ENCODE measurements at places on chromosomes 1 and 21.

DNA sequence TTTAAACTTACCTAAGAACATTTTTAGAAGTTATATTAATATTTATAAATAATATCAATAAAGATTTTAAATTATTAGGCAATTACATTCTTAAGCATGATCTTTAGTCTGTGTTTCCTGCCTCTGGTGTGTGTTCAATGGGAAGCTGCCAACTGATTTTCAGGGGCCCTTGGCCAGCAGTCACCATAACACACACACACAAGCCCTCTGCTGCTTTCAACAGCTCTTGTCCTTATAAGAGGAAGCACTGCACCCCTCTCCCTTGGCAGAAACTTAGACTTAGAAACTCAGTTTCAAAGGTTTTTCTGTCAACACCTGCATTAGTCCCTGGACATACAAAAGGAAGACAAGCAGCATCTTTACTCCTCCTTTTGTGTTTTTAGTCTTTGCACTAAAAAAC is 81.4 kb downstream of the VAV3 start:
- DNase-seq: no peak

DNA sequence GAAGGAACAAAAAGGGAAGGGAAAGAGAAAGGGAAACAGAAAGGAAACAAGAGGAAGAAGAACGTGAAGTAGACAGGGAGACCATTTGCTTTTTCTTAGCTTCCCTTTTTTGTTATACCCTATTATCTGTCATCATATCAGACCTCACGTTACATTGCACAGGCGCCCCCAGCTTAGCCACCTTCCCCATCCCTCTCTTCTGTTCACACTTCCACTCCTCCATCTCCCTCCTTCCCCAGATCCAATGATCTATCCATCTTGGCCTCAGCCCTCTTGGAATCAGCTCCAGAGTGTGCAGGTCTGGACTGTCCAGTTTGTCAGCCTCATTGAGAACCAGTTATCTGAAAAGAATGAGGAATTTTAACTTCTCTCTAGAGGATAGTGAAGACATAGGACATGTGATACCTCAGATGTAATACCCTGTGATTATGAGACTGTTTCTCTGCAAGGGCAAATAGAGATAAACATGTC is 101.1 kb upstream of the ERRFI1 start:
- DNase-seq: no peak

DNA sequence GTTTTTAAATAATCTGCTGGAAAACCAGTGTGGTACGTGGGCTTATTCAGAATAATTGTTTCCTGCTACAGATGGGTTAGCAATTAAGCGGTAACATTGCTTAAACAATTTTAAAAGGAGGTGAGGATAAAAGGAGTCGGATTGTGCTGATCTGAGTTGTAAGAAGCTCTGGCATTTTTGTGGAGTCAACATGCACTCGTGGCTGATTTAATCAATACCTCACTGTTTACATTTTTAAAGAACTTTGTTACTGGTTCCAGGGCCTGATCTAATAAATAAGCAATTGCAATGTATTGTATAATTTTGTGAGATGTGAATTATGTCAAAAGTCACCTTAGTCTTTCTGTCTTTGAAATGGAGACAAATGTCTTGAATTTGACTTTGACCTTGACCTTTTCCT is 474.0 kb downstream of the SETD4 start:
- DNase-seq: no peak

DNA sequence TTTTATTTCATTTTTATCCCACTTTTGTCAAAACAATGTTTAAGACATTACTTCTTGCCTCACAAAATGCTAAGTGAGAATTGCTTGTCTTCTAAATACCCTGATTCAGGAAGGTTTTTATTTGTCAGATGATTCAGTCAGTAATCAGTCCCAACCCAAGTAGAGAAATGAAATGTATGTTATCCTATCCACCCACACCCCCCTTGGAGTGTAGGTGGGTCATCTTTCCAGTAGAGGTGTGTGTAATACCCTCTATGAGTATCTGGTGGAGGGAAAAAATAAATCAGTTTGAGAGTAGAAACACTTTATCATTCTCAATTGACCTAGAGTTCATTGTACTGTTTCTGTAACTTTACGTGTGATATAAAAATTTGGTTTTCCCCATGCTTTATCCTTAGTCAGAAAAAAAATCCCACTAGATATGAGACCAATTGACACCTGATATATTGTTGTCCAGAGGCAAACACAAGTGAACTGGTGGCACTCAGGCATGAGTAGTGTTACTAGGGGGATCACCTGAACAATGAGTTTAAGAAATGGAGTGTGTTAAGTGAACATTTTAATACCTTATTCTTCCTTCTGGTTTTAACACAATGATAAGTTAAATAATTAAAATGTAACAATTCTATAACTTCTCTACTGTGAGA is 153.8 kb upstream of the C1orf105 start:
- DNase-seq: no peak

GRCh38 chr1:198318085-198318484 is 161.3 kb downstream of the NEK7 start:
- no peak for DNase-seq

GRCh38 chr1:46547481-46548383 is 3.7 kb downstream of the KNCN start:
- no peak for DNase-seq

- DNase-seq: no peak
Measured at GRCh38 chr1:20143318-20143717, 4.2 kb downstream of the PLA2G2F start.

DNA sequence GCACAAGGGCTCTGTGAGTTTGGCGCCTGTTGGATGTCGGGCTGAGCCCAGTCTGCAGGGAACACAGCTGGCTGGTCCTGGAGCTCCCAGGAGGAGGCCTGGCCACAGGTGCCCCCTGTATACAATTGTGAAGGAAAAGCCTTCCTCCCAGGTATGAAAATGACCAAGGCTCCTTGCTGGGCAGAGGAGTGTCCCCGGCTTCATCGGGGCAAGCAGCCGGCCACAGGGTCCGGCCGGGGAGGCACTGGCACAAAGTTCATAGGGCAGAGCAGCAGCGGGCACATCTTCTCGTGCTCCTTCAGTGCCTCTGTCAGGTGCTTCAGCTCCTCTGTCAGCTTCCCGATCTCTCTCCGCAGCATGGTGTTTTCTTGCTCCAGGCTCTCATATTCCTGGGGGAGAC is 13.0 kb downstream of the BATF3 start:
- no peak for DNase-seq

DNA sequence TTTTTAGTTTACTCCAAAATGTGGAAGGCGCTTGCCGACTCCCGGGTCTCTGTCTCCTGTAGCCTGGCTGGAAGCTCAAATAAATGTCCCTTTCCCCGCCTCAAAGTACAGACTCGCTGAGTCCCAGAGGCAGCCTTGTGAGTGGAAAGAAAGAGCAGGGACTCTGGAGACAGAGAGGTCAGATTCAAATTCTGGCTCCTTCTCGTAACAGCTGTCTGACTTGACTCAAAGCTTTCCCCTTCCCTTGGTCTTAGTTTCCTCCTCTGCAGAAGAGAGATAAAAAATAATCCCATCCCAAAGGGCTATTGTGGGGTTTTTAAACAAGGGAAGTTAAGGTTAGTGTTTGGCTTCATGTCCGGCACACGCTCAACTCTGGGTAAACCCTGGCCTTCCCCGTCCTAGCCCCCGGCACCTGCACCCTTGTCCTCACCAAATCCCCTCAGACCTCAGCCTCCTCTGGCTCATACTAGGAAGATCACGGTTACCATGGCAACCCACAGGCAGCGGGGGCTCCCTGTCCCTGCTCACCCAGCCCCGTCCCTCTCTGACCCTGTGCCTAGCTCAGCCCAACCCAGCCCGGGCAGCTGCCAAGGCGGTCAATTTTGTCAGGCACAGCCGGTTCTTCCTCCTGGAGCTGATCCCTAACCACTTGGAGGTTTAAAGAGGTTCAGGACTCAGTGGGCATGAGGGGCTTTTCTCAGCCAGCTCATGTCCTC is 49.2 kb upstream of the IGSF21 start:
- no peak for DNase-seq

DNA sequence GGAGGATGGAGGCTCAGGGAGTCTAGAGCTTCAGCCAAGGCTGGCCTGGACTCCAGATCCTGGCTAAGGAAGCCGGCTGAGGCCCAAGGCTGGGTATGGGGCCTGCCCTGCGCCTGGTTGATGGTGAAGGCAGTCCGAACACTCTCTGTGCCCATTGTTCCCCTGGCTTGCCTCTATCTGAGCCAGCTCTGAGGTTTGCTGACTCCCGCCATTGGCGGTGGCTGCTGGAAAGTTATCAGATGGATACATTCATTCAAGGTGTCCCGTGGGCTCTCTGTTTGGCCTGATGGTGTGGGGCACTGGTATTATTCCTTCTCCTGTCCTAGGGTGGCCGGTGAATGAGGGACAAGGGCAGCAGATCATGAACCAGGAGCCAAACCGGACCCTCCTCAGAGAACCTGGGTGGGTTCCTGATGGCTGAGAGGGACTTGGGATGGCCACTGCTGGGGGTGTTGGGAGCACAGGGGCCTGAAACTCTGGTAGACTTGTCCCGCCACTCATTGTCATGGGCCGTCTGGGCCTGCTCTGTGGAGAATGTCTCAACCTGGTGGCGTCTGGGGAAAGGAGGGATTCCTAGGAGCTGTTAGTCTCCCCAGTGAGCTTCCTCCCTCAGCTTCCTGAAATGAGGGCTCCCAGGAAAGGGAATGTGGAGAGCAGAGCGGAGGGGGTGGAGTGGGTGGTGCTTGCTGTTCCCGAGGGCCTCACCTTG is 22.2 kb downstream of the SLC26A9 start:
- no peak for DNase-seq

DNA sequence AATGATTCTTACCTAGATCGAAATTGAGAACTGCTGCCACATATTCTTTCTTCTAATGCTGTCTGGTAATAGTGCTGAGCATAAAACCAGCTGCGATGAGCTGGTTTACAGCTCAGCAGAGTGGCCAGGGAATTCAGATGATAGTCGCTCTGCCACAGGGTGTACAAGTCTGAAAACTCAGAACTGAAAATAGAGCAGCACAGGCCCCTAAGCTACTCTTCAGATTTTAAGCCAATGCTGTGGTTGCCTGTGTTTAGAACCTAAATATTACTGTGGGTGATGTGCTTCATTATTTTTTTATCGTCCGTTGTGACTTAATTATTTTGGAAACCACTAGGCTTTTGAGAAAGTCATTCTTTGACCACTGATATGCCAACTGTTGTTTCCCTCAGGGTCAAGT is 152.0 kb downstream of the ADGRL4 start:
- DNase-seq: no peak

GRCh38 chr1:228222548-228222947 is 14.7 kb downstream of the OBSCN start:
- no peak for DNase-seq

DNA sequence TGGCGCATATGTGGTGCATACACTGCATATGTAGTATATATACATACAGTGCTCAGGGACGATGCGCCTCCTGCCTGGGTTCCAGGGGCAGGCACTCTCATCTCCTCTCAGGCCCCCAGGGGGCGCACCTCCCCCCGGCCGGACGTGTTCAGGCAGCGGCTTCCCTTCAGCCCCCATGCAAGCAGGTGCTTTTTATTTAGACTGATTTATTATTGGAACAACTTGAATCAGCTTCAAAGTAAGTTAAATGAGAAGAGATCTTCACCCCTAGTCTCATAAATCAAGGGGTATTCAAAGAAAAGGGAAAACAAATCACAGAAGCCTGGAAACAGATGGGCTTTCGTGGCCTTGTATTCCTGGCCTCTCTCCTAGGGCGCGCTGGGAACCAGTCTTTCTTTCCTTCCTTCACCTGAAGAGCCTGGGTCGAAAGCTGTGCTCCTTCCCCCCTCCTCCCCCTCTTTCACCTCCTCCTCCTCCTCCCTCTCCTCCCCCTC is 64.6 kb downstream of the UBIAD1 start:
- DNase-seq: peak; percentile 74

- peak; percentile 29 for DNase-seq
Measured at GRCh38 chr1:1058921-1059493, 15.1 kb downstream of the RNF223 start.

DNA sequence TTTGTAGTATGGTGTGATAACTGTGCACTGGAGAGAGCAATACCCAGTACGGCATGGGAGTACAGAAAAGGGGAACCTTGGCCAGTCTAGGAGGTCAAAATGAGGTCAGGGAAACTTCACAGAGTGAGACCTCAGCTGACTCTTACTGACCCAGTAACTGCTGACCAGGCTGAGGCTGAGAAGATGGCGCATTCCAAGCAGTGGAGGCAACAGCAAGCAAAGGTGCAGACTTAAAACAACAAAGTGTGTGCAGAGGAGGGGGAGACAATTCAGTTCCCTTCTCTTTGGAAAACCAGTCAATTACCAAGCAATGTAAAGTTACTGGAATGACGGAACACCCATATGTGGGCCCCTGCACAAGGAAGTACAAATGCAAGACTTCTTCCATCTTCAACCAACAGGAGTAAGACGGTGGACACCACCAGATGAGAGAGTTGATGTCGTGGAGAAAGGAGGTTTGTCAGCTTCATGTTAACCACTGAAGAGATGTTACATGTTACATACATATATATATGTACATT is 54.6 kb upstream of the PRDX6 start:
- no peak for DNase-seq

All from activated gamma-delta T cell treated with Interleukin-2 at 50 U/mL for 16 hours (primary cell).